ENCODE measurements at places on chromosomes 5 and 9.

GRCh38 chr5:67234671-67235176 lies 38.1 kb upstream of the CD180 start:
- DNase-seq = no peak

DNA sequence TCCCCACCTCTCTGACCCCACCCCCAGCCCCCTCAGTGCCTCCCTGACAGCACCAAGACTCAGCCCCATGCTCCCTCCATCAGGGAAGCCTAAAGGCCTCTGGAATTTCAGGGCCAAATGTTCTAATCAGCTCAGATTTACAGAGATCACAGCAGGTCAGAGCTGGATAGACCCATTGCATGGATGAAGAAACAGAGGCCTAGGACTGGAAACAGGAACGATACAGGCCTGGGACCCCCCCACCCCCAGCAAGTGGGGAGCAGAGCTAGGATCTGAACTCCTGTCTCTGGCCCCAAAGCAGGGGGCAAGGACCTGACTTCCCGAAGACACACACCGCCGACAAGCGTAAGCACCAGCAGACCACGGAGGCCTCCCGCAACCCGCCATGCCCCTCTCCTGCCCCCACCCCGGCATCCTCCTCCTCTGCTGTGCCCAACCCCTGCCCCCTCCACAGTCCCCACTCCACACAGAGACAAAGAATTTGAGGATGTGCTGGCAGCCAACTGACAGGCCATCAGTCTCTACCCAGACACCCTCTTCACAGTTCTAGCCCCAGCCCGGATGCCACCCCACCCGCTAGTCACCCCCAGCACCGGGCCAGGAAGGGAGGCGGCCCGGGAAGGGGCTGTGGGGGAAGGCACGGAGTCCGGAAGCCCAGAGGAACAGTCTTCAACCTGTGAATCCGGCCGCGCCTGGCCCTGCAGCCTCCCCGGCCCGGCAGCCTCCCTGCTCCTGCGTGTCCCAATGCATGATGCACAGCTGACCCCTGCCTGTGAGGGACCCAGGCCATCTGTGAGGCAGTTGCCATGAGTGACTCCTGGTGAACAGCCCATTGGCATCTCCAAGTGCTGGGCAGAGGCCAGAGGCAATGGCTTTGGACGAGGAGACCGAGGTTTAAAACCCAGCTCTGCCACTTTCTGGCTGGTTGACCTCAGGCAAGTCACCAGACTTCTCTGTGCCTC lies 31.3 kb downstream of the NDUFA8 start:
- DNase-seq = no peak

DNA sequence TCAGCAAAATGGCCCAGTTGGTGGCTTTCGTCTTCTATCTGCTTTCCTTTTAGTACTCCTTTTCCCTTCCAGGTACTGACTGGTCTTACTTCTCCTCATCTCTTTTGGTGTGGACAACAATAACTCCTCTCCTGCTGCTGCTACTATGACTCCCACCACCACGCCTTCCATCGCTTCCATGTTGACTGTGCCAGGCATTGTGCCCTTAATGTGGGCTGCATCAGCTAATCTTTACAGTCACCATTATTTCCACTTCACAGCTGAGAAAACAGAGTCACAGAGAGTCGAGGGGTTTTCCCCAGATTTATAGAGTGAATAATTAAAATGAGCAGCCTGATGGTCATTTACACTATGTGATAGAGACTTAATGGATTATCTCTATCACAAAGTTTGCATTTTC lies 184.9 kb upstream of the IL12B start:
- no peak for DNase-seq

GRCh38 chr5:135996611-135997010 lies 32.2 kb upstream of the TGFBI start:
- no peak for DNase-seq

- DNase-seq = no peak
Measured at GRCh38 chr9:70802206-70802605, 319.2 kb downstream of the TRPM3 start.

DNA sequence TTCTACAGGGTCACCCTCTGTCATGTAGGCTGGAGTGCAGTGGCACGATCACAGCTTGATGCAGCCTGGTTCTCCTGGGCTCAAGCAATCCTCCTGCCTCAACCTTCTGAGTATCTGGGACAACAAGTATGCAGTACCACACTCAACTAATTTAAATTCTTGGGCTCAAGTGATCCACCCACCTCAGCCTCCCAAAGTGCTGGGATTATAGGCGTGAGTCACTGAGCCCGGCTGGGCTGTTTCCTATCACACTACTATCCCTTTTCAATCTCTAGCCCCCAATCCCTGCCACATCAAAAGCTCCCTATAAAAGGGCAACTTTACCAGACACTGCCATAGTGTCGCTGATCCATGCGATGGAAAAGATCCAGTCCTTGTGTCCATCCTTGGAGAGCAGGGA lies 20.4 kb downstream of the DCAF12 start:
- DNase-seq = no peak

- DNase-seq = no peak
Measured at GRCh38 chr5:163531272-163531671, 25.9 kb downstream of the MAT2B start.

- peak; percentile 21 for DNase-seq
Measured at GRCh38 chr9:127862075-127863011, 7.9 kb upstream of the ENG start.

GRCh38 chr9:127187231-127187956 lies 65.0 kb upstream of the ANGPTL2 start:
- no peak for DNase-seq
